Activated CD4-positive, alpha-beta T cell treated with anti-CD3 and anti-CD28 coated beads for 36 hours (primary cell): ENCODE measurements at places on chromosomes 4 and X.
A peak's percentile ranks its signal among the peaks of the same experiment; 100 is the strongest.

DNA sequence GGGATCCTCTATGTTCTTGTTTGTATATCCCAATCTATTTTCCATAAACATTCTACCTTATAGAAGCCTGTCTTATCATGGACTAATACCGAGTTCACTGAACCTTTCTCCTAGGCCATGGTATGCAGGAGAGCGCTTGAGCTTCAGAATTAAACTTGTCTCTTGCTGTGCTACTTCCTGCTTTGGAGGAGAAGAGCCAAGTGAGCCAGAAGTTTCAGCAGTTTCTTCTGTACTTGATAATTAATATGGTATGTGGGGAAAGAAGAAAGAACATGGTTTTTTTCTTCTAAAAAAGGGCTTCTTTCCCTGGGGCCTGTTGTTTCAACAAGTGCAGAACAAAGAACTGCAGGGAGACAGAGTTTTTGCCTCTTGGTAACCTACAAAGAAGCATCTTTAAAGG lies 172.8 kb downstream of the ATG4A start:
- no peaks in the 10 kb centered on the region for H3K27me3 ChIP-seq
- H3K4me3 ChIP-seq = no peak overlapping the region
- no peaks in the 10 kb centered on the region for H3K4me1 ChIP-seq
- H3K36me3 ChIP-seq = no peaks in the 10 kb centered on the region

- H3K27ac ChIP-seq = no peak overlapping the region
- no peaks in the 10 kb centered on the region for H3K36me3 ChIP-seq
- DNase-seq = no peak
- H3K27me3 ChIP-seq = no peaks in the 10 kb centered on the region
- peaks cover 21% of the 10 kb centered on the region for H3K4me1 ChIP-seq
Measured at GRCh38 chr4:101122019-101122418, 225.3 kb downstream of the PPP3CA start.

GRCh38 chrX:145405012-145405411 lies 157.7 kb downstream of the SPANXN1 start:
- H3K27me3 ChIP-seq = no peaks in the 10 kb centered on the region
- H3K4me1 ChIP-seq = no peaks in the 10 kb centered on the region

DNA sequence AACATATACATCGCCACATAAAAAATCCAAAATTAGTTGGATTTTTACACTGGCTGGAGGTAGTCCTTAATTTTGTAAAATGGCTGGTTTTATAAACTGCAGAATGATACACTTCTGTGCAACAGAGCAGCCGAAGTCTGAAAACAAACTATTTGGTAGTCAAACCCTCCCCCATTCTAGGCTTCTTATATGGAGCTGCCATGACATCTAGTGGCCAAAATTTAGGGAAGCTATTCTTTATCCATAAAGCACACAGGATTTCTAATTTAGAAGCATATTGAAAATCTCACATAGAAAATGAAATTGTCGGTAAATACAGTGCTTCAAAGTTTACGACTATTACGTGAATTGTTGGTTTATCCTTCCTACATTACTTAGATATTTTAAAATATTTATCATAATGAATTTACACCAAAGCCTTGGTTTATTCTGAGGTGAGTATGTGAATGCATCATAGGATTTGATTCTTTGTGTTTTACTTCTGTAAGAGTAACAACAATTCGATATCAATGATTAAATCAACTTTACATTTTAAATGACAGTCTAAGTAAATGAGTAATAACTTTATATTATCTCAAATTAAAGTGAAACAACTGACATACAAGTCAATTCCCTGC lies 113.4 kb upstream of the FAM241A start:
- H3K27ac ChIP-seq = no peak overlapping the region
- no peaks in the 10 kb centered on the region for H3K4me1 ChIP-seq
- peak; percentile 28 for DNase-seq

- no peaks in the 10 kb centered on the region for H3K36me3 ChIP-seq
- H3K4me1 ChIP-seq = no peaks in the 10 kb centered on the region
- no peak for DNase-seq
- no peaks in the 10 kb centered on the region for H3K27me3 ChIP-seq
Measured at GRCh38 chr4:30866346-30866745, 146.2 kb downstream of the PCDH7 start.

DNA sequence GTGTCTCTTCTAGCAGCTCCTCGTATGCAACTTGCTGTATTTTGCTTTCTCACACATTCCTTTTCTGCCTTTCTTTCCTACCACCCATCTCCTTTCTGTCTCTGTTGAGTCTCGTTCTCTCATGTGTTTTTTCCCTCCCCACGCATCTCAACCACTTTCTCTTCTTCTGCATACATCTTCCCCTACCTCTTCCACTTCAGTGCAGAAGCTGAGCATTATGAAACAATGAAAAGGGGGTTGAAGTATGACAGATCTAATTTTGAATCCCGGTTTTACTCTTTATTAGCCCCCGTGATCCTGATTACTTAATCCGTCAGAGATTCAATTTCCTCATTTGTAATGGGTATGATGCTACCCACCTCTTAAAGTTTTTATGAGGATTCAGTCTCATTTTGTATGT lies 7.3 kb downstream of the FAM241A start:
- H3K4me3 ChIP-seq = peak overlapping the region; percentile 62
- peaks cover 67% of the 10 kb centered on the region for H3K4me1 ChIP-seq
- no peak for DNase-seq
- peak overlapping the region; percentile 56 for H3K27ac ChIP-seq
- H3K36me3 ChIP-seq = peaks cover 15% of the 10 kb centered on the region

- no peak overlapping the region for H3K27ac ChIP-seq
- no peaks in the 10 kb centered on the region for H3K36me3 ChIP-seq
- no peaks in the 10 kb centered on the region for H3K4me1 ChIP-seq
- no peaks in the 10 kb centered on the region for H3K27me3 ChIP-seq
Measured at GRCh38 chr4:19375931-19376330, 875.8 kb upstream of the SLIT2 start.
